ENCODE measurements at places on chromosomes 4 and X.

GRCh38 chr4:173998471-173999144 is 284.9 kb downstream of the FBXO8 start:
- no peak for DNase-seq

- no peak for DNase-seq
Measured at GRCh38 chrX:23907111-23907497, 634 bp downstream of the APOO start.

- DNase-seq = no peak
Measured at GRCh38 chr4:17058536-17058915, 160.1 kb upstream of the LDB2 start.

- no peak for DNase-seq
Measured at GRCh38 chrX:149472625-149473024, 32.5 kb downstream of the IDS start.

GRCh38 chr4:38157592-38157991 is 197.4 kb downstream of the PTTG2 start:
- DNase-seq = no peak

GRCh38 chr4:149441338-149441737 is 374.3 kb downstream of the IQCM start:
- DNase-seq = no peak

GRCh38 chrX:17692709-17693346 is 44.5 kb upstream of the SCML1 start:
- no peak for DNase-seq

- DNase-seq = no peak
Measured at GRCh38 chr4:7357323-7357722, 77.4 kb downstream of the PSAPL1 start.

GRCh38 chr4:160141206-160141605 is 1038.3 kb downstream of the RAPGEF2 start:
- no peak for DNase-seq

- peak; percentile 21 for DNase-seq
Measured at GRCh38 chrX:123835661-123836371, 24.0 kb upstream of the XIAP start.

DNA sequence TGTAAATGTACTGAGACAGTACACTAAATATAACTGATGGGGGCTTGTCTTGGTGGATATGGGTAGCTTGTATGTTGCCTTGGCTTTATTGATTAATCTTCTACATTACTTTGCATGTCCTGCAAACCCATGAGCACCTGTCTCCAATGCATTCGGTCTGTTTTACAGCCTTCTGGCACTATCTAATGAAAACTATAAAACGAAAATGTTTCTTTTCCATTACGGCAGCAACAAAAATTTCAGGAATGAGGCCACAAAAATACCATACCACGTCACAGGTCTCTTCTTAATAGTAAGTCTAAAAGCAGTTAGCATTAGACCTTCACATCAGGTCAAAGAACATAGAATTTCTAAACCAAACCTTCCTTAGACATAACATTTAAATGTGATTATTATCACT is 49.8 kb downstream of the EDNRA start:
- DNase-seq = no peak

DNA sequence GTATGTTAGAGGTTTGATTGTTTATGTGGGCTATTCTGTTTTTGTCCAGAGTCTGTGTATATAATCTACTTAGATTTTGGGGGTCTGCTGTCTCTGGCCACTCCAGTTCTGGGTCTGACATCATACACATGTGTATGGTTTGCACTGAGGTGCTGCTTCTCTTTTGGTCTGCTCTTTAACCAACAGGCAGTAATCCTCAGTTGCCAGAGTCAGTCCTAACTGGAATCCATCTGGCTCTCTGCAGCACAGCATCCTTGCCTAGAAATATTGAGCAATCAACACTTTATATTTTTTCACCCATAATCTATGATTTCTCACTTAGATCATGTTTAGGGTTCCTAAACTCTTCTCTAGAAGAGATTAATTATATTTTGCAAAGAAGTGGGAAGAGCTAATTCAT is 98.3 kb upstream of the SFRP2 start:
- DNase-seq = no peak
